ENCODE measurements at places on chromosomes 1 and 21.

GRCh38 chr1:218324226-218324580 lies 20.9 kb upstream of the TGFB2 start:
- no peak for DNase-seq

DNA sequence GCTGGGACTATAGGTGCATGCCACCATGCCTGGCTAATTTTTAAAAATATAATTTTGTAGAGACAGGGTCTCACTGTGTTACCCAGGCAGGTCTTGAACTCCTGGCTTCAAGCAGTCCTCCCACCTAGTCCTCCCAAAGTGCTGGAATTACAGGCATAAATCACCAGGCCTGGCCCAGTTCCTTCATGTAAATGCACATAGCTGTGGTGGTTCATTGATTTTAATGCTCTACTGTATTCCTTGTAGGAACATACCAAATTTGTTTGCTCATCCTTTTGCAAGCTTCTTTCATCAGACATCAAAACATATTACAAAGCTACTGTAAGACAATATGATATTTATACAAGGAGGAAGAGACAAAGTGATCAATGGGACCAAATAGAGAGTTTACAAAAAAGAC lies 237.5 kb upstream of the ESRRG start:
- no peak for DNase-seq

GRCh38 chr1:170539154-170539553 lies 7.2 kb downstream of the GORAB start:
- DNase-seq: no peak

DNA sequence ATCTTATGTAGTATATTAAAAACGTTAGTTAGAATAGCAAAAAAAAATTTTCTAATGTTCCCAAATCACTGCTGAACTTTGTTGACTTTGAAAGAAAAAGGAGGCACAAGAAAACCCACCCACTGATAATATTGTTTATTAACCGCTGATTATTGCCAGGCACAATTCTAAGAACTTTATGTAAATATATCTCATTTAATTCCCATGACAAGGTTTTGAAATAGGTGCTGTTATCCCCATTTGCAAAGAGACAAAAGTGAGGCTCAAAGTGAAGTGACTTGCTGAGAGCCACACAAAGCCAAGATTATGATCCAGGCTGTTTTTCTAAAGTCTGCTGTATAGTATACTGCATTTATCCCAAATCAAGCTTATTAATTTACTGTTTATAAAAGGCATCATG lies 56.4 kb downstream of the SASS6 start:
- no peak for DNase-seq

DNA sequence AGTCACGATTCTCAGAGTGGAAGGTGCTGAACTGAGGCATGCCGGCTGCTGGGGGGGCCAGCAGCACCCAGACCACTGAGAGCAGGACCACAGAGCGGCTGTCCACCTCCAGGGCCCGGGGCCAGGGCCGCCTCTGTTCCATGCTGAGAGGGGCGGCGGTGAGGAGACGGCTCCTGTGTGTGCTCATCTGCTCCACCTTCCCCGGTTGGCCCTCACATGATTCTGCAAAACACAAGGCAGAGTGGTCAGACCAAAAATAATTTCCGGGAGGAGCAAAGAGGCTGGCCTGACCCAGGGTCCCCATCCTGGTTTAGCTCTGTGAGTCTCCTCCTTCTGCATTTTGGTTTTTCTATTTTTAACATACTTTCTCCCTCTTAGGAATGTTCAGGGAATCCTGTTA lies 26.4 kb downstream of the PLXNA2 start:
- DNase-seq: no peak

DNA sequence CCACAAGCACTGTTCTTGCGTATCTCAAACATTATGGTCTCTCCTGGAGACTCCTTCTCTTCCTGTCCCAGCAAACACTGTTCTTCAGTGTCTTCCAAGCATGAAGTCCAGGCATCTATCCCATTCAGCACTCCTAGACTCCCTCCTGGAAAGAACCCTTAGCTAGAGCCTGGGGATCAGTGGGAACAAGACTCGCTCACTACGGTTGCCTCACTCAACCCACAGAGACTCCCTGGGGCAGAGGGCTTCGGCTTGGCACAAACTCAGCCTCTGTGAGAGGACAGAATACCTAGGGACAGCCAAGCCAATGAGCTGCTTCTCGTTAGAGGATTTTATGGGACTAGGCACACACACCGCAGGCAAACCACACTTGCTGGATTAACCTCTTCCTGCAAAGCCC lies 86.5 kb upstream of the IPO9 start:
- no peak for DNase-seq
